Activated CD8-positive, alpha-beta memory T cell treated with anti-CD3 and anti-CD28 coated beads for 1 hour (primary cell): ENCODE measurements at places on chromosomes 5 and 9.

- no peak for DNase-seq
These were observed 6.1 kb downstream of the SLC31A1 start for GRCh38 chr9:113227436-113227835.

- DNase-seq: no peak
These were observed 18.3 kb upstream of the ANKHD1 start for GRCh38 chr5:140383300-140383699.

DNA sequence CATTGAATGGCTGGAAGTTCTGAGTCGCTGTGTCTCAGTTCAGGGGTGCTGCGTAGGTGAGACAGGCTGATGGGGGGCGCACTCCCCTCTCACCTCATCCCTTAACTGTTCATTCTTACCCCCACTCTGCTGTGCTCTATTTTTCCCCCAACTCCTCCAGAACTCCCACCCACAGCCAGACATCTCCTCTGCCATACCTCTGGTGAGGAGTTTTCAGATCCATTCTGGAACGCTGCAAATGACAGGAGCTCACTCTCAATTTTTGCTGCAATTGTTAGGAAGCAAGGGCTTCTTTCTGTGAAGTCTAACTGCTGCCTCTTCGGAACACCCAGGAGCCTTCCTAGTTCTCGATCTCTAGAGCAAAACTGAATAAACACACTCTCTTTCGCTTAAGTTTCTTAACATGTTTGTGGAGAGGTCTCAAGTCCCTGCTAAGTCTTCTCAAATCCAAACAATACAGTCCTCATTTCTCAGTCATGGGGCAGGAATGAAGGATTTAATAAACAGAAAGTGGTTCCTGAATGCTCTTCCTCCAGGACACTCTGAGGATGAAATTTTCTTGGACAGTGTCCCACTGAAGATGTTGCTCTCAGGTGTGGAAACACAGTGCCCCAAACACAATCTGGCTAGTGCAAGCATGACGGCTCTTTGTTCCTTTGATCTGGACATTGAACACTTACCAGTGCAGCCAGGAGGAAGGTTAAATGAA is 387.7 kb downstream of the KDM4C start:
- DNase-seq: no peak

DNA sequence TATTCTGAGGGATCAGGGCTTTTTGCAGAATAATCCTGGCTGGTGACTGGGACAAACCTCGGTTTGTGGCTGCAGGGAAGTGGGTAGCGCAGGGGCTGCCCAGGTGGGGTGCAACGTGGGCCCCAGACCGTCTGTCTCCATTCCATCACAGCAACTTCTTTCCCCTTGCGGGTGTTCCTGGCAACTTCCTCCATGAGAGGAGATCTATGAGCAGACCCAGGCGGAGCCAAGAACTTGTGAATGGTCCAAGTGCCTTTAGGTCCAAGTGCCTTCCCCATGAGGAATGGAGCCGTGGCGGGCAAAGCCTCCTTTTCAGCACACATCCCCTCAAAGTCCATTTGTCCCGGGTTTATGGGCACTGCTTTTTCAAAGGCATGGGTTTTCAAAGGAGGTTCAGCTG is 136.5 kb downstream of the PHF2 start:
- DNase-seq: no peak

- DNase-seq: no peak
These were observed 75.5 kb upstream of the PRRC1 start for GRCh38 chr5:127441799-127442484.

DNA sequence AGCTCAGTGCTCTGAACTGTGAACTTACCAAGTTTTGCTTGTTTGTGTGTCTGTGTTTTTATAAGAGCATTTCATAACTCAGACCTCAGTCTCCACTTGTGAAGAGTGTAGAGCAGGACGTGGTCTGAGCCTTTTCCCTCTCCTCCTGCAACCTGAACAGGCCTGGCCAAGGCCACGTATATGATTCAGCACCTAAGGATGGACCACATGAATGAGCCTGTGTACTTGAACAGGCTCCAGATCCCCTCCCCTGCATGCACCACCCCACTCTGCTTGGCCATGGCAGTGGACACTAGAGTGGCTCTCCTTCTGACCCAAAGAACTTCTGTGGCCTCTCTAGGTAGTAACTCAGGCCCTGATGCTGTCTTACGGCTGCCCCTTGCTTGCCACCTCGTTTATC is 125.9 kb upstream of the FSTL4 start:
- DNase-seq: no peak

- DNase-seq: no peak
These were observed 8.9 kb upstream of the HSPA9 start for GRCh38 chr5:138583984-138584637.

DNA sequence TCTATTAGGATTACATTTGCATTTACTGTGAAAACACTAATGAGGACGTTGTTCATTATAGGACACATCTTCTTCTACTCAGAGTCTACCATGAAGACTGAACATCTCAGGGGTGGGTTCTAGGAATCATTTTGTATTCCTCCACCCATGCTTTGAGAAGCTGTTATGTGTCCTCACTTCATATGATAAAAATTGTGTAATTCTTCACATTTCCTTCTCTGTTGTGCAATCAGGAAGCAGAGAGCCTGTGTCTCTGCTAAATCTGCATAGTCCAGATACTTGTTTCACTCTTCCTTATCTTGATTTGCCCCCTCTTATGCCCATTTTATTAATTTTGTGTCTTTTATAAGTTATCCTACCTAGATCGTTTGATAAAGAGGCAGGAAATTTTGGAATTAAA is 97.8 kb upstream of the IQGAP2 start:
- no peak for DNase-seq

GRCh38 chr5:39515881-39516280 is 91.1 kb upstream of the DAB2 start:
- DNase-seq: no peak

DNA sequence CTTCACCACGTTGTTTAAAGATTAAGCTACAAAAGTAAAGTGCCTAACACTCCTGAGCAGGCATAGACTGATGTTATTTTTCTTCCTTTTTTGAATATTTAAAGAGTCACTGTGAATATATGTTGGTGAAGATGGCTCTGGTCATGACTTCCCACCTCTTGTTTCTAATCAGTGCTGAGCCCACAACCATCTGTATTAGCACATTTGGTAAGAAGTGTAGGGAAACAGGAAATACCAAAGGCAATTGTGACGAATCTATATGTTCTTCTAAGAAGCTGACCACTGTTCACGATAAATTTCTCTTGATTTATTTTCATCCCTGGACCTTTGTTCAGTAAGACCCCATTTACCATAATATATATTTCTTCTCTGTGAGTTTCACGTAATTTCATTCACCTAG is 108.3 kb upstream of the PCA3 start:
- no peak for DNase-seq

DNA sequence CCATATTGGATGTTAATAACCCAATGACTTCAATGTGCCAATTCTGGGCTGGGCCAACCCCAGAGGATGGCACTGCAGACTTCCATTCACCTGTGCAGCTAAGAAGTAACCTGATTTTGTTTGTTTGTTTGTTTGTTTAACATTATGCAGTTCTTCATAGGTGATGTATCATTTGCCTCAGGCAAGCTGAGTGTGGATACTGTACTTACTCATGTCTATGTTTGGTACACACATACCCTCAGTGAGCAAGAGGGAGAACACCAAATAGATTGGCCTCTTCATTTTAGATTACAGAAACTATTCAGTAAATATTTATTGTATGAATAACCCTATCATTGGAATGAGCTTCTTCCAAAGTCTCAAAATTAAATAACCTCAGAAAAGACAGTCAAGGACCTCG is 180.2 kb upstream of the SMC2 start:
- no peak for DNase-seq

DNA sequence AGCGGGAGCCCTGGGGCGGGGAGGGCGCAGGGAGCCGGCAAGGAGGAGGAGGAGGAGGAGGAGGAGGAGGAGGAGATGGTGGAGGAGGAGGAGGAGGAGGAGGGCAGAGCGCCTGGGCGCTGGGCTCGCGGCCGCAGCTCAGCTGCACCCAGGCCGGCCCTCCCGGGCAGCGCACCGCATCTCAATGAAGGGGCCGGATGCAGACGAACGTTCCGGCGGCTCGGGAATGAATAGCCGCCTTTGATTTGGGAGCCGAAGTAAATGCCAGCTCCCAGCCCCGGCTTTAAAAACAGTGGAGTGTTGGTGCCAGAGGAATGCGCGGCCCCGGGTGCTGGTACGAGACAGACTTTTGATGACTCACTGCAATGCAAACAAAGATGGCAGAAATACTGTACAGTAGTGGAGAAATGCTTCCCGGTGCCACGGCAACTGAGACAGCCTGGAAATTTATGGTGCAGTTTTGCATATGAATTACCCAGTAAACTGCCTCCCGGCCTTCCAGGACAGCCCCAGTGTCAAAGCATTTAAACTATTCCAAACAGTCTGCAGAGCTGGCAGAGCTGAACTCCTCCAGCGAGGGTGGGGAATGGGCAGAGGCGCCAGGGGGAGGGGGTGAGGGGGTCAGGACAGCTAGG is 43.1 kb downstream of the NACC2 start:
- no peak for DNase-seq

DNA sequence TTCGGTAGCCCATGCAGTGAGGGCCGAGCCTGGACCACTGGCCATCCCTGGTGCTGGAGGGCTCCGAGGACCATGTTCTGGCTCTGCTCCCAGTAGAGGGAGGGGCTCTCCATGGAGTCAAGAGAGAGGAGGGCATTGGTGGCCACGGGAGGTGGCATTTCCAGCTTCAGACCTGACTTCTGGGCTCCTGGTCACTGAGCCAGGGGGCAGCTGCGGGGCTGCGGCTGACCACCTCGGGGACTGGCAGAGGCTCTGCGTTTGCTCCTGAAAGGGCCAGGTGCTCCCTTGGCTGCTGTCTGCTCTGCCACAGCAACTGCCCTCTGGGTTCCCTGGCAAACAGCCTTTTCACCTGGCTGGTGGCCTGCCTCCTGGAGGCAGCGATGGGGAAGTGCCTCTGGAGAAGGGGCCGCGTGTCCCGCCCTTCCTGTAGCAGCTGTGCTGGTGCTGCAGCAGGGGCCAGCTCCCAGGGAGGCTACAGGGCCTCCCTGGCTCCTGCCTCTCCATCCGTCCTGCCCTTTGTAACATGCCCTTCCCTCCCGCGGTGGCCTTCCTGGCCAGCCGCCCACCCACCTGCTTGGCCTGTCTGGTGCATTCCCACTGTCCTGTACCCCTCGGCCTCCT is 144.6 kb downstream of the CACNA1B start:
- no peak for DNase-seq

- DNase-seq: no peak
These were observed 481.8 kb upstream of the CDH18 start for GRCh38 chr5:20469792-20470191.

DNA sequence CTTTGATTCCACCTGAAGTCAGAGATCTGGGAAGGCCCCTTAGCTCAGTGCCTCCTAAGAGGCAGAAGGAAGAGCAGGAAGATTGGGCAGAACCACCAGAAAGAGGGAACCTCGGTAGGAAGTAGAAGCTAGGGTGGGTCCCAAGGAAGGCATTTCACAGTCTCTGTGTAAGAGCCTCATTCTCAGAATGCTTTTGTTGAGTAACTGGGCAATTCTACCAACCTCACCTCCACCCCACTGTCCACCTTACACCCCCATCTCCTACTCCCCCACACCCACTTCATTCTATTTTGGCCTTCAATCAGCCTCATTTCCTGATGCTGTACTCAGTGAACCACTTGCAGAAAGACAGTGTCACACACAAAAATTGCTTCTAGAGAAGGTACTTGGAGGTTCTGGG is 3.5 kb downstream of the HBEGF start:
- DNase-seq: no peak

- no peak for DNase-seq
These were observed 74.3 kb upstream of the TNC start for GRCh38 chr9:115192280-115192679.

DNA sequence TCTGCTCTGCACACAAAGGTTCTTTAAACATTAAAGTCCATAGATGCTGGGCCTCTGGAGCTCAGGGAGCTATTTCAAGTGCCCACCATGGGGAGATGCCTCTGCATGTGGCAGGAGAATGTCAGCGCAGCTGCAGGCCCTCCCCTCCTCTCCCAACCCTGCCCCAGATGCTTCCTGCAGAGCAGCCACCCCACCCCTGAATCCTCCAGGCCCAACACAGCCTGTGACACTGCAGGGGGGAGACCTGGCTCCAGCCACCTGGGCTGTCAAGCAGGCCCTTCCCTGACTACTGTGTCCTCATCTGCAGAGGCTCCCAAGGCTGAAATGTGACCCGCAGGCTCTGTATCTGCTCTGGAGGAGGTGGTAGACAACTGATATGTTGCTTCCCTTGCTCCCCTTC is 213.9 kb downstream of the GABBR2 start:
- no peak for DNase-seq

DNA sequence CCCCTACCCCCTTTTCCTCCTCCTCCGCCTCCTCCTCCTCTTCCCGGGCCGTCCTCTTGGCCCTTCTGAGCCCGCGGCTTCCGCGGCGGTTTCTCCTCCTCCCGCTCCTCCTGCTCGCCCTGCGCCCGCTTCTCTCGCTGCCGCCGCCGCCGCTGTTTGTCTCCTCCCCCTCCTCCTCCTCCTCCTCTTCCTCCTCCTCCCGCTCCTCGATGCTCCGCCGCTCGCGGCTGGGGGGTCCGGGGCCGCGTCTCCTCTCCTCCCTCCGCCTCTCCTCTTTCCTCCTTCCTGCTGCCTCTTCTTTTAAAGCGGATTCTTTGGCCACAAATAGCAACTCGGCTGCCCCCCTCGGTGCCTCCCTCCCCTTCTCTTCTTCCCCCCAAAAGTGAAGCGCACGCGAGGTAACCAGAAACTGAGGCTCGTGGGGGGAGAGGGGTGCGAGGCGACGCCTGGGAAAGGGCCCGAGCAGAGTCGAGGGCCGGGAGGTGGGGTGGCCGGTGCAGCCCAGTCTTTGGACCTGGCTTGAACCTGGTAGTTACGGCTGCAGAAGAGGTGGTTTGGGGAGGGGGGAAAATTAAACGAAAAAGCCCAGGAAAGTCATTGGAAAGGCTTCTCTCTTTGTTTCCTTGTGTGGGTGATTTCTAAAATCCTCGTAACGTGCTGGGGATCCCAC is 1058.5 kb upstream of the DMAC1 start:
- no peak for DNase-seq

- no peak for DNase-seq
These were observed 97.0 kb downstream of the MEF2C start for GRCh38 chr5:88785746-88786565.

GRCh38 chr5:93731987-93732386 is 9.4 kb downstream of the POU5F2 start:
- no peak for DNase-seq

DNA sequence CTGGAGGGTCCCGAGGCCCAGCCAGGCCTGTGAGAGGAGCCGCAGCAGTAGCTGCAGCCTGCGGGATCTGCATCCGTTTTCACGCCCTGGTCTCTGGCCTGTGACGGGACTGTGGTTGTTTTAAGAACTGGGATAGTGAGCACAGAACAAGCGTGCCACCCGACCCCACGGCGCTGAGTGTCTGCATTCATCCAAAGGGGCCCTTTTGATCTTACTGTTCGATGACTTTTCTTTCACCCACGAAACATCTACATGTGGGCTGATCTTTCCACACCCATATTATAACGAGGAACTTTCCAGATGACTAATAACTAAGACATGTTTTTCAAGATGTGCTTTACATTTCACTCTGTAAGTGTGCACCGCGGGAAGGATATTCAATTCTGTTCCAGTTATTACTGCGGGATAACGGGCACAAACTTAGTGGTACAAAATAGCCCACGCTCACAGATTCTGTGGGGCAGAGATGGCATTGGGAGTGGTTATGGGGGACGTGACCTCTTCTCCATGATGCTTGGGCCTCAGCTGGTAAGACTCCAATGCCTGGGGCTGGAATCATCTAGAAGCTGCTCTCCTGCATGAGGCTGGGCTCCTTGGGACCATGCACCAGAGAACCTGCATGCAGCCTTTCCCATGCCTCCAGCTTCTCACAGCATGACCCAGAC is 165.0 kb downstream of the SYK start:
- DNase-seq: no peak
